ENCODE measurements at places on chromosomes 4 and X. TPM values are rescaled to one million over a fixed set of nuclear protein-coding genes. Genes with fewer than 3 reads are reported as not detected.

The STOX2 gene
- total RNA-seq: 0.73 TPM

The CT45A9 gene
- total RNA-seq: not detected

The PUDP gene
- 7.3 TPM for total RNA-seq

The UGT8 gene
- 0.17 TPM for total RNA-seq

The CFAP97 gene
- total RNA-seq: 35.2 TPM

The SLC34A2 gene
- not detected for total RNA-seq

The TMSB15A gene
- 10.2 TPM for total RNA-seq

The FAAH2 gene
- total RNA-seq: 0.15 TPM

The MAGEC3 gene
- not detected for total RNA-seq

The BRS3 gene
- not detected for total RNA-seq

The RAB33A gene
- 3.8 TPM for total RNA-seq

The GSX2 gene
- total RNA-seq: not detected

The TRIM60 gene
- total RNA-seq: not detected

The RAB39B gene
- 1.7 TPM for total RNA-seq

The HTT gene
- 44.8 TPM for total RNA-seq

The ZNF595 gene
- total RNA-seq: 10.8 TPM

The PNPLA4 gene
- 16.0 TPM for total RNA-seq

The PKD2 gene
- 56.4 TPM for total RNA-seq

The CXorf49 gene
- not detected for total RNA-seq

The GABRQ gene
- 0.17 TPM for total RNA-seq

The RIPPLY1 gene
- not detected for total RNA-seq

Measured in smooth muscle cell of trachea (primary cell).